Fibroblast of skin of left biceps (primary cell): ENCODE measurements at places on chromosomes 6 and 20.

- DNase-seq, result no peak
Observed at GRCh38 chr6:157145656-157146285, 177.5 kb downstream of the TMEM242 start.

GRCh38 chr6:161101517-161101916 is 109.9 kb downstream of the MAP3K4 start:
- no peak for DNase-seq

- DNase-seq, result no peak
Observed at GRCh38 chr20:14711652-14712051, 374.2 kb upstream of the FLRT3 start.

DNA sequence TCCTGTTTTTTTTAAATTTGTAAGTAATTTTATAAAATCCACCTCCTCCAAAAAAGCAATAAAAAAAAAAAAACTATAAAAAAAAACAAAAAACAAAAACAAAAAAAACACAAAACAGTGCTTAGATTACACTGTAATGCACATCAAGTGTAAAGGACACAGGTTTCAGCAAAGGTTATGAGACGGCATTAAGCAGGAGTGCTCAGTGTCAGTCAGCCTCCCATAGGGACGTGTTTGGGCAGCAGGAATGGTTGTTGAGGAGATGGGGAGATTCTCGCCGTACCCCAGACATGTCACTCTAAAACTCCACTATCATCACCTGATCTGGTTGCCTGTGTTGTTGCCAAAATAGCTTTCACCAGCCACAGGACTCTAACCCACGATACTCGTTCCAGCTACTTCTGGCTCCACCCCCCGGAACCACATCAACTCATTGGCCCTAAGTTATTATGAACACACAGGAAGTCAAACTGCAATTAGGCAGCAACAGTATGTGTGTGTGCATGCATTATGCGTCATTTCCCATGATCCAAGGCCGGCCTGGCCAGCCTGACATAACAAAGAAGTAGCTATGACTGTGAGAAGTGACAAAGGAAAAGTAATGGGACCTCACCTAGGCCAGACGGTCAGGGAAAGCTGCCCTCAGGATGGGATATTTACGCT is 28.7 kb downstream of the ECT2L start:
- no peak for DNase-seq

DNA sequence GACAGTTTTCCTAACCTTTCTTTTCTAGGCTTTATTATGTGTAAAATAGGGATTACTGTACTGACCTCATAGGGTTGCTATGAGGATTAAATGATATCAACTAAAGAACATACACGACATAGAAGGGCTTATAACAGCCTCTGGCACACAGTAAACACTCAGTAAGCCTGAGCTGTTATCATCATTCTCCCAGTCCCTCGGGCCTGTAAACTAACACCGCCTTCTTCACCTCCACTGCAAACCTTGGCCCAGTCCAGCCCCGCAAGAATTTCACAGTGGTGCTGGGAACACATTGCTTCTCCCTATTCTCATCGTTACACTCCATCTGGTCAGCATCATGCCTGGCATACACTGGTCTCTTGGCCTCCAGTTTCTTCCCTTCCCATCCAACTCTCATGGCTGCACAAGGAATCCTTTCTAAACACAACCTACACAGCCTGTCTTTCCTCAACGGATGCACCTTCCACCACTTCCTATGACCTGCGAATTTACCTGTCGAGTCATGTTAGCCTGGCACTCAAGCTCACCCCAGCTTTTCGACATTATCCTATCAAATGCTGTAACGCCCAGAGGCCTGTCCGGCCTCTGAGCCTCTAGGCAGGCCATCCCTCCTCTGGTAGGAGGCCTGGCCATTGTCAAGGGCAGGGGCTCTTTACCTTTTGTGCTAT is 92.1 kb downstream of the FYN start:
- no peak for DNase-seq

- no peak for DNase-seq
Observed at GRCh38 chr6:74892091-74892490, 313.8 kb downstream of the COL12A1 start.

DNA sequence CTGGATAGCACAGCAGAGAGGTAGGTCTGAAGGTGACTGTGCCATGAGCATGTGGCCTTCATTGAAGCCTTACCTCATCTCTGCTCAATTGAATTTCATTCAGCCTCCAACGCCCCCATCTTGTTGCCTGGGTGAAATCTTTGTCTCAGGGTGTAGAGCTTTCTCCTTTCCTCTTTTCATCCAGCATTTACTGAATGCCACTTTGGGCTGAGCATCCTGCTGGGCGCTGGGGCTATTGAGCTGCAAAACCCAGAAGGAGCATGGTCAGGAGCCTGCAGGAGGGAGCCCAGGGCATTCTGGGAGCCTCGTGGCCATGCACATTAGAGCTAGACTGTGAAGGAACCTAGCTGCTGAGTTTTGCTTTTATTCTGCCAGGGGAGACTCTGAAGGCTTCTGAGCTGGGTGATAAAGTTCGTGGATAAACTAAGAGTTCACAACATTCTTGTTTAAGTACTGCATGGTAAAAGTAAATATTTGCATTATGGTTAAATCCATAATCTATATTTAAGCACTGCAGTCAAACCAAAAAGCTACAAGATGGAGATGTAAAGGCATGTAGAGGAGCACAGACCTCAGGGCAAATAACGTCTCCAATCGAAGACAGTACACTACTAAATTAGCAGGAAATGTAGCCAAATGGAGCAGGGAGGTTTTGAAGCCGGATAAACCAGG is 13.2 kb upstream of the ASXL1 start:
- no peak for DNase-seq

DNA sequence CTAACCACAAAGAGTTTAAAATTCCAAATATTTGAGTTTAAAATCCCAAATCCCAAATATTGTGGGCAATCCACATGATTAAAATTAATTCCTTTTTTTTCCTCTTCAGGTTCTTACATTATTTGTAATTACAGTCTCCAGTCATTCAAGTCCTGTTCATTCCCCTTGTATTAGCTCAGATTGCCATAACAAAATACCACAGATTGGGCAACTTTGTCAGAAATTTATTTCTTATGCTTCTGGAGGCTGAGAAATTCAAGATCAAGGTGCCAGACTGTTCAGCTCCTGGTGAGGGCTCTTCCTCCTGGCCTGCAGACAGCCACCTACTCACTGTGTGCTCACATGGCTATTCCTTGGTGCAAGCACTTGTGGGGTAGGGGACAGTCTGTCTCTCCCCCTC is 105.5 kb downstream of the ARMC2 start:
- no peak for DNase-seq

GRCh38 chr6:2793534-2794151 is 28.4 kb downstream of the WRNIP1 start:
- DNase-seq, result no peak

- no peak for DNase-seq
Observed at GRCh38 chr6:67184405-67184804, 1450.7 kb upstream of the ADGRB3 start.

DNA sequence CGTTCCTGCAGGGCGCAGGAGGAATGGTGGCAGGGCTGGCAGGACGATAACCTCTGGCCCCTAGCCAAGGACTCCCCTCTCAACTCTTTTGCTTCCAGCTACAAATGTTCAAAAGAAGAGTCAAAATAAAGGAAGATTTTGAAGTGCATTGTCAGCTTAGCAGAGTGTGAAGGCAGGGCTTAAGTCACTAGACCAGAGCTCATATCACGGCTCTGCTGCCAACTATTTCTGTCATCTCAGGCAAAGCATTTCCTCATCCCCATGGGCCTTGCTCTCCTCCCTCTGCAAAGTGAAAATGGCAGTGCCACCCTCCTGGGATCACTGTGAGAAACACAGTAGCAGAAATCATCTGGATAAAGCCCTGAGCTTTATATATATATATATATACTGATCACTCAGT is 36.7 kb downstream of the CFAP61 start:
- no peak for DNase-seq

- no peak for DNase-seq
Observed at GRCh38 chr20:57323034-57323433, 6.6 kb upstream of the SPO11 start.

DNA sequence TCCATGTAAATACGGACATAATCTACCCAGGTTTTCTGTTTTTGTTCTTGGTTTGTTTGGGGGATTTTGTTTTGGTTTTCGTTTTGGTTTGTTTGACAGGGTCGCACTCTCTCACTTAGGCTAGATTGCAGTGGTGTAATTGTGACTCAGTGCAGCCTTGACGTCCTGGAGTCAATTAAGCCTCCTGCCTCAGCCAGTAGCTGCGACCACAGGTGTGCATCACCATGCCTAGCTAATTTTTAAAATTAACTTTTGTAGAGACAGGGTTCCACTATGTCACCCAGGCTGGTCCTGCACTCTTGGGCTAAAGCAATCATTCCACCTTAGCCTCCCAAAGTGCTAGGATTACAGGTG is 37.8 kb upstream of the EYA4 start:
- no peak for DNase-seq

- DNase-seq, result no peak
Observed at GRCh38 chr6:31363811-31364210, 6.8 kb upstream of the HLA-B start.

- DNase-seq, result no peak
Observed at GRCh38 chr6:170182781-170183120, 108.1 kb downstream of the DLL1 start.

- DNase-seq, result peak; percentile 6
Observed at GRCh38 chr6:13089296-13089994, 238.9 kb downstream of the TBC1D7 start.

- no peak for DNase-seq
Observed at GRCh38 chr6:129115471-129115870, 232.5 kb downstream of the LAMA2 start.

DNA sequence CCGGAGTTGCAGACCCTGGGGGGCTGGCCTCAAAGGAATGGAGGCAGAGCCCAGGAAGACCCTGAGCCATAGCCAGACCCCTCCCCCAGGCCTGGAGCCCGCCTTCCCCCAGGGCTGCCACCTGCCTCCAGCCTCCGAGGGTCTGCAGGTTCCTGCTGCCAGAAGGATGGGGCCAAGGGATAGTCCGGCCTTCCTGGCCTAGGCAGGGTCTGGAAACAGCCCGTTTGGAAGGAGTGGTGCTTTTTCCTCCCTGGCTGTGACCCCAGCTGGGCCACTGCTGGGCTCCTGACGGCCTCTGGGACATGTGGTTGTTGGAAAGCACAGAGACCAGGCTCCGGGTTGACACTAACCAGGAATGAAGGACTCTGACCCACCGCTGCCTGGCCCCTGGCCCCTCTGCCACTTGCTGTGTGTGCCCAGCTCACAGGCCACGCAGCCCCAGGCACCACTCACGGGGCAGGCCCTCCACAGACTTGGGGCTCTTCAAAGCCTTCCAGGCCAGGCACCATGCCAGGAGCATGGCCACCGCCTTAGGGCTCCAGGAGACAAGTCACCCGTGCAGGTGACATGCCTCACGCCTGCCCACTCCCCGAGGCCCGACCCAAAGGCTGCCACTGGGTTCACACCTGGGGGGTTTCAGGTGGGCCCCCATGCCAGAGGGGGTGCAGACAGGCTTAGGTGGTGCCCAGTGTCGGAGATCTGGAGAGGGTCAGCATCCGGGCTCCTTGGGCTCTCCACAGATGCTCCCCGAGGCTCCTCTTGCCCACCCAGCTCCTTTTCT is 3.9 kb upstream of the LAMA5 start:
- DNase-seq, result no peak

- DNase-seq, result no peak
Observed at GRCh38 chr6:136274062-136274461, 15.6 kb downstream of the BCLAF1 start.

GRCh38 chr6:134363323-134364039 is 45.6 kb upstream of the SGK1 start:
- no peak for DNase-seq

GRCh38 chr6:344816-345340 is 46.7 kb upstream of the IRF4 start:
- peak; percentile 54 for DNase-seq

DNA sequence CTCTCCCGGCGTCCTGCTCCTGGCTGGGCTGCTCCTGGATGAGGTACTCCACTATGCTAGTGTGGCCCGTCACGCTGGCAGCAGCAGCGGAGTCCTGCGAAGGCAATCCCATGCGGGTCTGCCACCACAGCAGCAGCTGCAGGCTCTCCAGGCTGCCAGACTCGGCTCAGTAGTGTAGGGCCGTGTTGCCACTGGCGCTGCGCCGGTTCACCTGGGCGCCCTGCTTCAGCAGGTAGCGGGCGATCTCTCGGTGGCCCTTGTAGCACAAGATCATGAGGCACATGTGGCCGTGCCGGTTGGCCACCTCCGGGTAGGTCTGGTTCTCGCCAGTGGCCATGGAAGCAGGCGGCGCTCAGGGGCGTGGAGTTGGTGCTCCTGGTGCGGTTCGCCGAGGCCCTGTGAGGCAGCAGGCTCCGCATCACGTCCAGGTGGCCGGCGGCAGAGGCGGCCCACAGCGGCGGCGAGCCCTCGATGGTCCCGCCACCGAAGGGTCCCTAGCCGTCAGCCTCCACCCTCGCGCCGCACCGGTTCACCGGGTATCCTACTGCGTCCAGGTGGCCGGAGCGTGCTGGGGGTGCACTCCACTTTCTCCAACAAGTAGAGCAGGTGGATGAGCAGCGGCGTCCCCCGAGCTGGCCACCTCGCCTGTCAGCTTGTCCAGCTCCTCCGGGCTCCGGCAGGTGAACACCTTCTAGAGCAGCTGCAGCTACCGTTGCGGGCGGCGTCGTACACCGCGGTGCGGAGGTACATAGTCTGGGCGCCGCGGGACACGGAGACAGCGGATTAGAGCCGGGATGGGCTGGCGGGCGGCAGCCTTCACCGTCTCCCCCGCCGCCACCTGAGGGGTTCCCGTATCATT is 19.8 kb downstream of the RFPL4B start:
- DNase-seq, result no peak

GRCh38 chr6:22575190-22575589 is 5.8 kb downstream of the HDGFL1 start:
- DNase-seq, result no peak

- peak; percentile 99 for DNase-seq
Observed at GRCh38 chr6:149012040-149012545, 265.3 kb downstream of the UST start.

- no peak for DNase-seq
Observed at GRCh38 chr20:19274412-19275015, 62.1 kb downstream of the SLC24A3 start.

DNA sequence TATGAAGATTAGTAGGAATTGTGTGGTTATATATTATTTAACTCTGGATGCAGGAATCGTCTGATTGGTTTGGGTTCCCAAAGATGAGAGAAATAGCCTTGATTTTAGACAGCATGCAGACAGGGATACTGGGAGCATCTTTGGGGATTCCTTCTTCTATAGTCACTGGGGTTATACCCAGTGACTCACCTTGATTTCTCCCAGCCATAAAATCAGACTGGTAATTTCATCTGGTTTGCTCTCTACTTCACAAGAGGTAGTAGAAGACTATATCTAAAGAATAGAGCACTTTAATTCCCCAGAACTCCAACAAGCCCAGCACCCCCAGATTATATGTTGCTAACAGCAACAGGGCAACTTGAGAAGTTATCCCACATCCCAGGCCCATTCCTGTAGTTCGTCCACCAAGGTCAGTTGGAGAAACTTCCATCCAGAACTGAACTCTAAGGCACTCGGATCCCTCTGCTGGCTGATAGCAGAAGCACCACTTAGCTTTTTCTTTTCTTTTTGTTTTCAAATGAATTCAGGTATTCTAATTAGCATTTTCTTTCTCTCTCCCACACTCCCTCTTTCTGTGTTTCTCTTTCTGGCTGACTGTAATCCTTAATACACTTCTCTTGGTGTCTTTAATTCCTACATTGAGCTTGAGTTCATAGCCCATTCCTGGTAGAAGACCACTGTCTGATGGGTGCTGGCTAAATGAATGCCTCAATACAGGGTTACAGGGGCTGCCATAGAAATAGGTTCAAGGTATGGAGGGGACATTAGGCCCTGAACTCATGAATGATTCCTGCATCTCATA is 20.4 kb upstream of the EFHC1 start:
- DNase-seq, result no peak

- no peak for DNase-seq
Observed at GRCh38 chr6:11141295-11141694, 29.8 kb upstream of the ERVFRD-1 start.

GRCh38 chr6:54702772-54703171 is 143.8 kb upstream of the FAM83B start:
- DNase-seq, result no peak
